ENCODE measurements at places on chromosomes 2 and 18.

- peak; percentile 61 for DNase-seq
Measured at GRCh38 chr2:70785137-70785911, 5.1 kb downstream of the FIGLA start.

DNA sequence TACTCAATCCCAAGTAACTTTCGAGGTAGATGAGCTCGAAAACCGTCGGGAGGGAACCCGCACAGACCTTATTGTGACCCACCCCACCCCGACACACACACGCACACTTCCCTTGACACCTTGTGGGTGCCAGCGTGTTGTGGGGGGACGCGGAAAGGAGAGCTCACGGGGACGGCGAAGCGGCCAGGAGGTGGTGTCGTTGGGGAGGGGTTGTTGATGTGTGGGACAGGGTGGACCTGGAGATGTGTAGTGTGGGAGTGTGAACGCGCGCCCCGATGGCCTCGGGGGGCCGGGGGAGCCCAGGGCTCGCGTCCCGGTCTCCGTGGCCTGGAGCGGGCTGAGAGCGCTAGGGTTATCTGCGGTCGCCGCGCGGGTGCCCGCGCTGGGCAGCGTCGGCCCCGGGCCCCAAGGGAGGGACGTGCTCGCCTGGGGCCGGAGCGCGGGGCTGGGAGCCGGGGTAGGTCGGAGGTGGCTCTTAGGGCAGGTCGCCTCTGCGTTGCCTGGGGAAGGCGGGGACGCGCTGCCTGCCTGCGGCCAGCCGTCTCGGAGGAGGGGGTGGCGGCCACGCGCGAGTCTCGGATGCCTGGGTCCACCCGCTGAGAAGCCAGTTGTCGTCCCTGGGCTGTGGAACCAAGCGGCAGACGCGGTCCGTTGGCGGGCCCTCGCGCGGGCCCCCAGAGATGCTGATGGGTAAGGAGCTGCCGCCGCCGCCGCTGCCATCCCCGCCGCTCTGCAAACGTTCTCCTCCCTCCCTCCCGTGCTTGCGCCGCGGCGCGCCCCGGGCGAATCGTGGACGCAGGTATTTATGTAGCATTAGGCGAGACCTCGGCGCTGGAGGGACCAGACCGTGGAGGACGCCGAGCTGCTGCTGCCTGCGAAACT, 1.6 kb downstream of the KLHL29 start:
- peak; percentile 64 for DNase-seq

- no peak for DNase-seq
Measured at GRCh38 chr2:145206496-145207281, 686.8 kb upstream of the ZEB2 start.

- DNase-seq = peak; percentile 88
Measured at GRCh38 chr2:98917031-98917471, 19.0 kb downstream of the CRACDL start.

GRCh38 chr2:217981084-217981730, 21.6 kb downstream of the TNS1 start:
- peak; percentile 62 for DNase-seq

- DNase-seq = no peak
Measured at GRCh38 chr2:227348324-227348723, 23.3 kb downstream of the MFF start.

DNA sequence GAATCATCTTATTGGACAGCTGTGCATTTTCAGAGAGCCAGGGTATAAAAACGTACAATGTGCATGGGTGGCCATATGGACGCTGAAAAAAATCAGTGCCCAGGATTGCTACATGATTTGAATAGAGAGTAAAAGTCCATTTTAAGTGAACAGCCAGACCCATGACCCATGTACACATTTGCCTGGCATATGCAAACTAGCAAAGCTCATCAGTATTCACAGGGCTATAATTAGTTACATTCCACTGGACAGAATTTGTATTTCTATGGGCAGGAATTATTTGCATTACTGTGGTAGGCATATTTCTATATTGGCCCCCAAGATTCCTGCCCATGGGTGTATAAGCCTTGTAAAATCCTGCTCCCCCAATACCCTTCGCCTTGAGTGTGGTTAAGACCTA, 78.8 kb downstream of the PTH2R start:
- no peak for DNase-seq

DNA sequence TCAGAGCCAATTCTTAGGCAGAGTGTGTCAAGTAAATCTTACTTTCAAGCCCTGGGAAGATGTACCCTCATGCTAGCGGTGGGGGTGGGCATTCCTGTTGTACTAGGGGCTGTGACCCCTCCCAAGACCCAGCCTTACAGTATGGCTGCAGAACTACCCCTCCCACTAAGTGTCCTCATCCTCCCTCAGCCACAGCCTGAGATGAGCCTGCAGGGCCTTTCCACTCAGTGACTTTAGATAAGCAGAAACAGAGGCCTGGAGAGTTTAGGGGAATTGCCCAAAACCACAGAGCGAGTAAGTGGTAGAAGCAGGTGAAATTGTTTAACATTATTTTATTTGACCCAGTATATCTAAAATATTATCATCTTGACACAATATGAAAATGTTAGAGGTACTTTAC, 36.6 kb downstream of the TTC32 start:
- no peak for DNase-seq

- no peak for DNase-seq
Measured at GRCh38 chr2:120538691-120539423, 192.9 kb downstream of the INHBB start.

- no peak for DNase-seq
Measured at GRCh38 chr2:134135793-134136192, 118.1 kb upstream of the MGAT5 start.

DNA sequence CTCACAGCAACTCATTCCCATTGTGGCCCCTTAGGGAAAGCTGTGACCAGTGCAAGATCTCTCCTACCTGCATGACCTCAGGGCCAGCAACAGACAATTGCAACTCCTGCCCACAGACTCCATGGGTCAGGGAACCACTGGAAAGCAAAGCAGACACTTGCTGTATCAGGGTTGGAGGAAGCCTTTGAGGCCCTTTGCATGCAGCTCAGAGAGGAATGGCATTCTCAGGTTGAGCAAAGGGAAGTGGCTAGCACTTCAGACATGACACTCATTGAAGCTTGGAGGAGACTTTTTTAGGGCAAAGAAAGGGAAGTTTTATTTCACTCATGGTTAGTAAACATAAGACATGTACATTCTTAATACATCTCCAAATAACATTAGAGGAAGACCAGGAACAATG, 22.1 kb downstream of the IL1F10 start:
- no peak for DNase-seq

DNA sequence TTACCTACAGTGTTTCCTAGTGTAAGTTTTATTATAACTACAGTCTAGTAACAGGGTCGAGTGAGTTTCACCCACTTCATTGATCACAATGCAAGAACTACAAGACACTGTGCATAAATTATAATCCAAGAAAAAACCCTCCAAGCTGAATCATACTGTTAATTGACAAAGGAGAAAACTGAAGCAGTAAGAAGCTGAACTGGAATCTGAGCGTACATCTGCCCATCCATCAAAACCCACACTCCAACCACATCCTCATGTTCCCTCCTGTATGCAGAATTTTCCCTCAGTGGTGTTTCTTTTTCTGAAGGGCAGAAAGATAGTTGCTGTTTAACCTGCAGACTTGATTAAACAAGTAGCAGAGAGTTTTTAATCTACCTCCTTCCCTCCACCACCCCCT, 49.5 kb upstream of the KIDINS220 start:
- DNase-seq = peak; percentile 16

DNA sequence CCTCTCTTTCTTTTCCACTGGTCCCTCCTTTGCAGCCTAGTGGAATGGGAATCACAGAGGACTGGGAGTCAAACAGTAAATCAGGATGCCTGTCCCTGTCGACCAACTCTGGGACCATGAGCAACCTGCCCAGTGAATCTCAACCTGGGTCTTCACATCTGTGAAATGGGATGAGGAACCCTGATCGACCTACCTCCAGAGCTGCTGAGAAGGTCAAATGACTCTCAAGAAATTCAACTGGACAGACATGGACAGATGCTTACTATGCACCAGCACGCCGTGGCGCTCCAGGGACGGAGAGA, 73.3 kb upstream of the TAF1B start:
- DNase-seq = no peak

GRCh38 chr2:219171231-219171651, 1.4 kb upstream of the SLC23A3 start:
- peak; percentile 76 for DNase-seq

Measured in astrocyte of the hippocampus (primary cell).